ENCODE measurements at places on chromosomes 1 and 21. TPM values are rescaled to one million over a fixed set of nuclear protein-coding genes. Genes with fewer than 3 reads are reported as not detected.

Gene CFAP141
- not detected for total RNA-seq

Gene DIRAS3
- total RNA-seq, result 7.4 TPM

Gene CLK2
- total RNA-seq, result 29.7 TPM

Gene GSTM3
- 48.3 TPM for total RNA-seq

Gene PTGS2
- total RNA-seq, result 0.51 TPM

Gene INKA2
- total RNA-seq, result 6.4 TPM

Gene RBM11
- 8.2 TPM for total RNA-seq

GRCh38 chr1:168481586-168481985 is 62.2 kb downstream of the XCL2 start:
- H3K27ac ChIP-seq, result peak overlapping the region; percentile 75
- peak; percentile 47 for DNase-seq
- peaks cover 27% of the 10 kb centered on the region for H3K4me1 ChIP-seq

DNA sequence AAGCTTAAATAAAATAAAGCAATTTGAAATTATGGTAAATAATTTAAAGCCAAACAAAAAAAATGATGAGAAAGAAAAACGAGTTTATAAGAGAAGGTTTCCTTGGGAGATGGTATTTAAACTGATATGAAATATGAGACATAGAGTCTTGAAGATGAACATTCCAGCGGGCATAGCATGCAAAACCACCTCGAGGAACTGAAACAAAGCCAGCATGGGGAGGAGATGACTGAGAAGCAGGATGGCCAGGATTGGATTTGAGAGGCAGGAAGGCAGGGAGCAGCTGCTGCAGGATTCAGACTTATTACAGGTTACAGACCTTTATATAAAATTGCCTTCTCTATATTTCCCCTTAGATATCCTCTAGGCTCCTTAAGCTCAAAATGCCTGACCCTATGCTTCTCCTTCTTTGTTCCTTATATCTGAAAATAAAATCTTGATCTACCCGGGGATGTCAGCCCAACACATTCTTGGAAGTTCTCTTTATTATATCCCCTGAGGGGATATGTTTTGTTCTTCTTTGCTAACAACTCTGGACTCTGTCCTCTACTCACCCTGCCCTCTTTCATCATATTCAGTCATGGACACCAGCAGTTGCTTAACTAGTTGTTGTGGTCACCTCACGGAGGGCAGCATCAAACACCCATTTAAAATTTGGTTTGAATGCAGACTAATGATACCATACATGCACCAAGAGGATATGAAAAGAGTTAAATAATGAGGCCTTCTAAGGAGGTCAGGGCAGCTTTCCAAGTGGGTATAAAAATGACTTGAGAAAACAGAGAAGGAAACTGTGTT is 719.1 kb upstream of the B3GALT2 start:
- H3K36me3 ChIP-seq, result no peaks in the 10 kb centered on the region
- no peak for DNase-seq
- H3K4me1 ChIP-seq, result no peaks in the 10 kb centered on the region
- H3K27me3 ChIP-seq, result no peaks in the 10 kb centered on the region
- no peak overlapping the region for H3K27ac ChIP-seq

GRCh38 chr1:212973426-212973825 is 23.1 kb downstream of the VASH2 start:
- no peaks in the 10 kb centered on the region for H3K27me3 ChIP-seq
- no peak for DNase-seq
- H3K27ac ChIP-seq, result no peak overlapping the region

GRCh38 chr1:223631956-223632355 is 33.5 kb downstream of the CAPN8 start:
- H3K4me1 ChIP-seq, result no peaks in the 10 kb centered on the region
- no peak for DNase-seq
- no peaks in the 10 kb centered on the region for H3K36me3 ChIP-seq
- no peak overlapping the region for H3K4me3 ChIP-seq
- no peaks in the 10 kb centered on the region for H3K27me3 ChIP-seq

GRCh38 chr21:30577766-30578165 is 12.4 kb downstream of the KRTAP22-2 start:
- H3K27me3 ChIP-seq, result no peaks in the 10 kb centered on the region
- no peak overlapping the region for H3K27ac ChIP-seq
- no peak for DNase-seq
- no peaks in the 10 kb centered on the region for H3K36me3 ChIP-seq
- H3K4me3 ChIP-seq, result no peak overlapping the region

- H3K27me3 ChIP-seq, result no peaks in the 10 kb centered on the region
- no peaks in the 10 kb centered on the region for H3K4me1 ChIP-seq
- no peak for DNase-seq
- no peak overlapping the region for H3K4me3 ChIP-seq
- H3K36me3 ChIP-seq, result no peaks in the 10 kb centered on the region
These were observed 17.0 kb downstream of the CFAP126 start for GRCh38 chr1:161350671-161351070.

DNA sequence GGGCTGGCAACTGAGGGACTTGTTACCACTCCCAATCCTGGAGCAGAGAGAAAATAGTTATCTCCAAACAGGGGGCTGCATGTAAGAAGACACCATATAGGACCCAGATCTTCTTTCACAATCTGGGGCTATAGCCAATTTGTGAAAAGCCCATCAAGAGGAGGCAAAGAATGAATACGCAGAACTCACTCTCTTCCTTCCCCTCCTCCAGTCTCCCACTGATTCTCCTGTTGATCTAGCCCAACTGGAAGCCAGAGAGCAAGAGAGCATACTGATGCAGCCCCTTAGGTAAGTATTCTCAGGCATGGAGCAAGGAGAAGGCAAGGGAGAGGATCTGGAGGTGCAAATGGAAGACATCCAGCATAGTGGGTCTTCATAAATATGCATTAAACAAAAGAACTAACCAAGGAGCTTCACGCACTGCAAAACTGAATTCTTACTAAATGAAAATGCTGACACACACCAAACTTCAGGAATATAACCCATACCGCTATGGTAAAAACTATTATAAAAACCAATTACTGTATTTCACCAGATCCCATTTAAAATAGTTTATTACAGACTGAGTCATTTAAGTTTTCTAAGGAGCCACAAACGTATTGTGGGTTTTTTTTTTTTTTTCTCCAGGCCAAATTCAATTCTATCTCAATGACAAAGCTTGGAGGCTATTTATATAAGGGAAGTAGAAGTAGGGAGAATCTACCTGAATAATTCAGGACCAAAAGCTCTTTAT is 15.5 kb upstream of the HMGB4 start:
- H3K36me3 ChIP-seq, result no peaks in the 10 kb centered on the region
- H3K27me3 ChIP-seq, result no peaks in the 10 kb centered on the region
- no peak overlapping the region for H3K27ac ChIP-seq
- no peaks in the 10 kb centered on the region for H3K4me1 ChIP-seq
- no peak for DNase-seq

DNA sequence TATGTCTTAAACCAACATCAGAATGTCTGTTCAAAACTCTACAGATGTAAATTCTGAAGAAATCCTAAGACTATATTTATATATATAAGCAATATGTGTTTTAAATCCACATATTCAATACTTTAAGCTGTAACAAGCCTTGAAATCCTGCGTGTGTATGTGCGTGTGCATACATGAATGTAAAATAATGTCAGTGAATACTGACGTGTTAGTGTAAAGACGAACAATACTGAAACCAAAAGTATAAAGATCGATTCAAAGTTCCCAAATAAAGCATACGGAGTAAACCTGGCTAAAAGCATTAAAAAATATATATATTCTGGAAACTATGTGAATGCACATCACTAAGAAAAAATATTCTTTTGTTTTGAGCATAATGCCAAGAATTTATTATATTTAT is 668.6 kb upstream of the NCAM2 start:
- no peak for DNase-seq
- no peak overlapping the region for H3K27ac ChIP-seq
- H3K4me1 ChIP-seq, result no peaks in the 10 kb centered on the region
- peaks cover 3% of the 10 kb centered on the region for H3K27me3 ChIP-seq
- H3K4me3 ChIP-seq, result no peak overlapping the region

DNA sequence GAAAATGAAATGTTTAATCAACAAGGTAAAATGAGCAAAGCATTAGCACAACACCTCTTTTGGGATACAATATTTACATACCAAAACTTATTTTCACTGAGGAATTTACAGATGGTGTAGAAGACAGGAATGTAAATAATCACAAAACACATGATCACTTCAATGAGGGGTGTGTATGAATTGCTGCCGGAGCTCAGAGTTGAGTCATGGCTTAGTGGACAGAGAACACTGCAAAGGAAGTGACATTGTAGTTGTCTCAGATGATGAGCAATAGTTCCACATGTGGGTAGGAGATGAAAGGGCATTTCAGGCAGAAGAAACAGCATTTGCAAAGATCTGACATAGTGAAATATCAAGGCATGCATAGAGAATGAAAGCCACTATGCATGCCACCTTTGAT is 5.6 kb upstream of the KPRP start:
- H3K27ac ChIP-seq, result no peak overlapping the region
- no peaks in the 10 kb centered on the region for H3K36me3 ChIP-seq
- no peaks in the 10 kb centered on the region for H3K27me3 ChIP-seq
- no peak overlapping the region for H3K4me3 ChIP-seq
- no peaks in the 10 kb centered on the region for H3K4me1 ChIP-seq

- no peaks in the 10 kb centered on the region for H3K36me3 ChIP-seq
- H3K4me1 ChIP-seq, result no peaks in the 10 kb centered on the region
- no peaks in the 10 kb centered on the region for H3K27me3 ChIP-seq
- H3K27ac ChIP-seq, result no peak overlapping the region
- no peak overlapping the region for H3K4me3 ChIP-seq
These were observed 44.8 kb downstream of the KCNJ15 start for GRCh38 chr21:38301321-38302214.

DNA sequence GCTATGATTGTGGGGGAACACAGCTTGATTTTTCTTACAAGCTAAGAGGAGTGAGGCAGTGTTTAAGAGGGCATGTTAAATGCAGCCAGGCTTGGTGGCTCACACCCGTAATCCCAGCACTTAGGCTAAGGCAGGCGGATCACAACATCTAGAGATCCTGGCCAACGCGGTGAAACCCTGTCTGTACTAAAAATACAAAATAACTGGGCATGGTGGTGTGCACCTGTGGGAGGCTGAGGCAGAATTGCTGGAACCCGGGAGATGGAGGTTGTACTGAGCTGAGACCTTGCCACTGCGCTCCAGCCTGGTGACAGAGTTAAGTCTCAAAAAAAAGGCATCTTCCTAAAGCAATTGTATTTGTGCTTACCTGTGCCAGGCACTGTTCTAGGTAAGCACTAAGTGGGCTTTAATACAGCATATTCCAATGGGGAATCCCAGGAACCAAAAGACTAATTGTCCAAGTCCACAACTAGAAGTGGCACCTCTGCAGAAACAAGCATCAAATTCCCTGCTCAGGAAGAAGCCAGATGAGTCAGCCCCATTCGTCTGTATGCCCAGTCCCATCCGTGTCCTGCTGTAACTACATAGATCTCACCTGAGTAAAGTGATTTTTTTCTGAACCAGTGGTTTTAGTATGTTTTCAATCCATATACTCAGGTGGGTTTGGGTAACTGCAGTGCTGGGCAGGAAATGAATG is 4.6 kb downstream of the RCC1 start:
- no peak overlapping the region for H3K4me3 ChIP-seq
- H3K36me3 ChIP-seq, result no peaks in the 10 kb centered on the region
- H3K27ac ChIP-seq, result no peak overlapping the region
- DNase-seq, result no peak
- peaks cover 10% of the 10 kb centered on the region for H3K4me1 ChIP-seq

GRCh38 chr1:207999972-208000371 is 89.0 kb upstream of the CD34 start:
- DNase-seq, result no peak
- no peaks in the 10 kb centered on the region for H3K4me1 ChIP-seq
- no peaks in the 10 kb centered on the region for H3K27me3 ChIP-seq
- no peaks in the 10 kb centered on the region for H3K36me3 ChIP-seq
- no peak overlapping the region for H3K27ac ChIP-seq
- no peak overlapping the region for H3K4me3 ChIP-seq

- no peak for DNase-seq
- no peaks in the 10 kb centered on the region for H3K27me3 ChIP-seq
- H3K36me3 ChIP-seq, result no peaks in the 10 kb centered on the region
- no peaks in the 10 kb centered on the region for H3K4me1 ChIP-seq
- no peak overlapping the region for H3K27ac ChIP-seq
These were observed 84.6 kb upstream of the NEK7 start for GRCh38 chr1:198072177-198072576.

DNA sequence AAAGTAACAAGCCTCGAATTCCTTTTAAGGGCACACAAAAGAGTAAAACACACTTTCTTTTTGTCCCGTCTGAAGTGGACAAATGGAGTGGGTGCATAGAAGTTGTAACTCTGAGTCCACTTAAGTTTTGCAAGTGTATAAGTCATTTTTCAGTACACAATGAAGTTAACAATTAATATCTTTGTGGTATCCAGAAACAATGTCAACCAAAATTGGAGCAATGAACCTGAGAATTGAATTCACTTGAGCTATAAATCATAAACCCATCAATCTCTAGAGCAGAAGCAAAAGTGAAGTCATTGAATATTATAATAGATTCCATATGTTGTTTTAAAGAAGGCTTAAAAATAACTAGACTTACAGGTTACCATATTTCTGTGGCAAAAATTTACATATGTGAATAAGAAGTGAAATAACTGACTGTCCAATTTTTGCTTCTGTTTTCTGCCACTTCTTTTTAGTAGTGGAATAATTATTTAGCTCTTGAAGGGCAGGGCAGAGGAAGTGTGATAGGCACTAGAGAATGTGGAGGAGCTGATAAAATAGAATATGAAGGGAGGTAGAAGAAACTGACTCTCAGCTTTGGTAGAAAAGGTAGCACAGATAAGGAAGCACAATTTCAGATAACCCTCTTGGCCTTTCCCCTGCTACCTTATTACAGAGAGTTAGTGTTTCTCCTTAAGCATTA is 73.9 kb upstream of the RGL1 start:
- no peak for DNase-seq
- H3K27ac ChIP-seq, result no peak overlapping the region
- peaks cover 6% of the 10 kb centered on the region for H3K4me1 ChIP-seq

GRCh38 chr1:213891989-213892902 is 95.5 kb upstream of the PROX1 start:
- no peak overlapping the region for H3K4me3 ChIP-seq
- no peak overlapping the region for H3K27ac ChIP-seq
- H3K4me1 ChIP-seq, result no peaks in the 10 kb centered on the region

GRCh38 chr1:210467440-210468043 is 138.8 kb downstream of the HHAT start:
- H3K4me3 ChIP-seq, result no peak overlapping the region
- H3K27ac ChIP-seq, result no peak overlapping the region
- no peaks in the 10 kb centered on the region for H3K36me3 ChIP-seq

DNA sequence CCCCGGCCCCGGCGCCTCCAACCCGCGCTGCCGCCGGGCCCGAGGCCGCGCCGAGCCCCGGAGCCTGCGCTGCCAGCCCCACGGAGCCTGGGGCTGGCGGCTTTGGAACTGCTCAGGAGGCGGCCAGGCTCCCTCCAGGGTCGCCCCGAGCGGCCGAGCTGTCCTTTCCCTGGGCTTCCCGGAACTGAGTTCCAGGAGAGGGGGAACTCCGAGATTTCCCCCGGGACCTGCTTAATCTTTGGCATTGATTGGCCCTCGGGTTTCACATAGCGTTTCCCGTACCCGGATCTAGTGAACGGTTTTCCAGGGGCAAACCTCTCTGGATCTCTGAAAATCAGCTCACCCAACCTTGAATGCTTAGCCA is 504 bp downstream of the H6PD start:
- H3K4me1 ChIP-seq, result peaks cover 10% of the 10 kb centered on the region
- DNase-seq, result no peak
- no peaks in the 10 kb centered on the region for H3K36me3 ChIP-seq

- H3K36me3 ChIP-seq, result no peaks in the 10 kb centered on the region
- H3K4me1 ChIP-seq, result no peaks in the 10 kb centered on the region
- H3K4me3 ChIP-seq, result no peak overlapping the region
- no peak overlapping the region for H3K27ac ChIP-seq
- no peak for DNase-seq
These were observed 123.6 kb downstream of the PEX14 start for GRCh38 chr1:10598389-10598702.

Measured in uterus (tissue), 4 donors.